ENCODE measurements at places on chromosomes 7 and 10. TPM values are rescaled to one million over a fixed set of nuclear protein-coding genes. Genes with fewer than 3 reads are reported as not detected.

- no peaks in the 10 kb centered on the region for H3K4me1 ChIP-seq
- DNase-seq = no peak
- H3K27me3 ChIP-seq = no peaks in the 10 kb centered on the region
- H3K36me3 ChIP-seq = no peaks in the 10 kb centered on the region
- no peak overlapping the region for H3K27ac ChIP-seq
Measured at GRCh38 chr10:96334616-96335526, 23.9 kb downstream of the OPALIN start.

Gene FAM25G
- 1.8 TPM for polyA plus RNA-seq

DNA sequence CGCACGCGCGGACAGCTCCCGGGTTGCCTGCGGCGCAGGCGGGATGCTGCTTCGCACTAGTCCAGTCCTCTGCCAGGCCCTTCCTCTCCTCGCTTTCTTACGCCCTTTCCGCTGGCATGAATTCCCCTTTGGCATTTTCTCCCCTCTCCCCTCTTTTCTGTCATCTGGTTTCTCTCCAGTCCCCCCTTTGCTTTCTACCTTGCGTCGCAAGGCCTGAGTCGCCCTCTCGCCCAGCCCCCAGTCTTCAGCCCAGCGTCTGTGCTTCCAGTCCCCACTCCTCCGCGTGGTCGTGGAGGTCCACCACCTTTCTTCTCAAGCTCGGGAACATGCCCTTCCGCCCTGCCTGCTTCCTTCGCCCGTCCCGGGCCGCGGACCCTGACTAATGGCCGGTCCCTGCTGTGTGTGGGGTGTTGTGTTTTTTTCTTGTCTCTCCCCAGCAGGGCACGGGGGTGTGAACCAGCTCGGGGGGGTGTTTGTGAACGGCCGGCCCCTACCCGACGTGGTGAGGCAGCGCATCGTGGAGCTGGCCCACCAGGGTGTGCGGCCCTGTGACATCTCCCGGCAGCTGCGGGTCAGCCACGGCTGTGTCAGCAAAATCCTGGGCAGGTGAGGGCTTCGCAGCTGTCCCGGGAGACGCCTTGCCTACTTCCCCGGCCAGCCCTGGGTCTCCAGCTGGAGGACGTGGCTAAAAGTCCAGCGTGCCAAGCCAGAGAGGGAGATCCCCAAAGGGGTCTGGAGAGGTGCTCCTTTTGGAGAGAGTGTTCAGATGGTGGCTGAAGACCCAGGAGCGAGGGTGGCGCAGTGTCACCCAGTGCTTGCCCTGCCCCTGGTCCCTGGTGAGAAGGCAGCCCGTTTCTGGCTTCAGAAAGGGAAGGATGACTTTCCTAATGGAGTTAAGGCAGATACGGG is 4.2 kb downstream of the PAX2 start:
- H3K27me3 ChIP-seq = peaks cover 60% of the 10 kb centered on the region
- DNase-seq = peak; percentile 56
- H3K4me1 ChIP-seq = no peaks in the 10 kb centered on the region
- no peak overlapping the region for H3K27ac ChIP-seq
- no peaks in the 10 kb centered on the region for H3K36me3 ChIP-seq

DNA sequence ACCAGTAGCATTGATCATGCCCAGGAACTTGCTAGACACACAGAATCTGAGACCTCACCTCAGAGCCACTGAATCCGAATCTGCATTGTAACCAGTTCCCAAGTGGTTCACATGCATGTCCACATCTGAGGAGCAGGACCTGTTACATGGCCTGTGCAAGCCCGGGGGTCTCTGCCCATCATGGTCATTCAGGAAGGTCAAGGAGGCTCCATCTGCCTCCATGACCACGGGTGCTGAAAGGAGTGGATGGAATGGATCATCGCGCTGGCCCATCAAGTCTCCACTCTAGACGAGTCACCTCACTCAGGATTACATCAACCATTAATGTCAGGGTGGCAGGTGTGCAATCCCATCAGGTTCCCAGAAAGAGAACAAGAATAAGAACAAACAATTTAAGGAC is 85.8 kb upstream of the ADAM12 start:
- H3K27ac ChIP-seq = no peak overlapping the region
- peaks cover 16% of the 10 kb centered on the region for H3K27me3 ChIP-seq
- H3K4me1 ChIP-seq = no peaks in the 10 kb centered on the region
- H3K36me3 ChIP-seq = no peaks in the 10 kb centered on the region

Gene JAKMIP3
- not detected for polyA plus RNA-seq

GRCh38 chr7:38554586-38554985 is 76.6 kb downstream of the AMPH start:
- no peaks in the 10 kb centered on the region for H3K27me3 ChIP-seq
- H3K27ac ChIP-seq = no peak overlapping the region
- DNase-seq = no peak
- no peaks in the 10 kb centered on the region for H3K4me1 ChIP-seq
- H3K4me3 ChIP-seq = no peak overlapping the region

GRCh38 chr7:74290981-74291441 is 1.8 kb downstream of the CLIP2 start:
- H3K36me3 ChIP-seq = no peaks in the 10 kb centered on the region
- DNase-seq = no peak
- peak overlapping the region; percentile 86 for H3K27ac ChIP-seq
- H3K4me3 ChIP-seq = no peak overlapping the region
- H3K27me3 ChIP-seq = no peaks in the 10 kb centered on the region
- peaks cover 30% of the 10 kb centered on the region for H3K4me1 ChIP-seq

DNA sequence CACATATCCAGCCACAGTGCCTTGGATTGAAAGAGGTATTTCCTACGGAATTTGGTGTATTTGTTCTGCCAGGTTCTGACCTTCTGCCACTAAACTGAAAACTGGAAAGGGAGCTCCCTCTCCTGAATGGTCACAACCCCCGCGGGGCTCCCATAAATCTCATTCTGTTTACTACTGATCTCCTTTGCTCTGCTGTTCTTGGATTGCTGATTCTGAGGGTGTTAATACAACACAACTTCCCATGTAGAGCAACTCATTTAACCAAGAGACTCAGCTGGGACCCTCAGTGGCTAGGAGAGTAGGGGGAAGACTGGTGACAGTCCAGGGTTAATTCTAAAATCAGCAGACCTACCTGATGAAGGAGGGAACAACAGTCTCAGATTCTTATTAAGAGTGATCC is 662.9 kb downstream of the INHBA start:
- no peaks in the 10 kb centered on the region for H3K27me3 ChIP-seq
- no peak for DNase-seq
- no peak overlapping the region for H3K4me3 ChIP-seq
- H3K4me1 ChIP-seq = no peaks in the 10 kb centered on the region
- H3K27ac ChIP-seq = no peak overlapping the region

GRCh38 chr7:7883394-7883793 is 85.2 kb upstream of the GLCCI1 start:
- H3K4me3 ChIP-seq = no peak overlapping the region
- no peaks in the 10 kb centered on the region for H3K27me3 ChIP-seq
- H3K27ac ChIP-seq = no peak overlapping the region
- H3K36me3 ChIP-seq = no peaks in the 10 kb centered on the region
- DNase-seq = no peak

All from sigmoid colon (tissue), 7 donors.